Activated CD4-positive, alpha-beta T cell treated with anti-CD3 and anti-CD28 coated beads, Interleukin-2, amount 50 U/mL, for 16 hours (primary cell): ENCODE measurements at places on chromosomes 13 and 19.

DNA sequence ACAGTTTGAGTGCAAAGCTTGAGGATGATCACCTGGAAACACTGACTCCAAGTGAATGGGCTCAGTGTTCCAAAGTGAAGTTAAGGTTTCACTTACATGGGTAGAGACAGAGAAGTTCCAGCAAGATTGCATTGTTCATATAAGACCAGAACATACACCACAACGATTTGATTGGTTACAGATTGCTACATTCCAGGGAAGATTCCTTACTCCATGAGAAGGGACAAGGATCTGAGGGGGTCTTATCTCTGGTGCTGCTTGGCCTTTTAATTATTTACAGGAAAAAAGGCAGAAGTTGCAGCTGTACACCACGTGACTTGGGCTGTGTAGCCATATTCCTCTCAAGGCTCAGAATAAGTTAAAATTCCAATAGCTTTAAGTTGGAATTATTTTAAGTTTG lies 12.3 kb downstream of the WDFY2 start:
- DNase-seq, result no peak

DNA sequence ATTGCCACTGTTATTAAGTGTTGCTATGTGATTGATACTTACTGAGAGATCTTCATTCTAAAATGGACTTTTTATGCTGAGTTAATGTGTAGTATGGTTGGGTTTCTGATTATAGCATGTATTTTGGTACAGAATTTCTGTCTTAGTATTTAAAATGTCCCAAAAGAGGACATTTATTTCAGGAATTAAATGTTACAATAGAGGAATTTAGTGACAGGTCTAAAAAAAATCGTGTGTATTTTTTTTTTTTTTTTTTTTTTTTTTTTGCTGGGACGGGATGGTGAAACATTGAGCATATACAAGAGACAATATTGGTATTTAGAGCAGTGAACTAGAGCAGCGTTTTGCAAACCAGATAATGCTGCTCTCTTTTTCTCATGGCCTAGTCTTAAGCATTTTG lies 27.9 kb downstream of the URI1 start:
- no peak for DNase-seq

GRCh38 chr13:99464441-99464949 lies 36.8 kb upstream of the TM9SF2 start:
- DNase-seq, result peak; percentile 58

DNA sequence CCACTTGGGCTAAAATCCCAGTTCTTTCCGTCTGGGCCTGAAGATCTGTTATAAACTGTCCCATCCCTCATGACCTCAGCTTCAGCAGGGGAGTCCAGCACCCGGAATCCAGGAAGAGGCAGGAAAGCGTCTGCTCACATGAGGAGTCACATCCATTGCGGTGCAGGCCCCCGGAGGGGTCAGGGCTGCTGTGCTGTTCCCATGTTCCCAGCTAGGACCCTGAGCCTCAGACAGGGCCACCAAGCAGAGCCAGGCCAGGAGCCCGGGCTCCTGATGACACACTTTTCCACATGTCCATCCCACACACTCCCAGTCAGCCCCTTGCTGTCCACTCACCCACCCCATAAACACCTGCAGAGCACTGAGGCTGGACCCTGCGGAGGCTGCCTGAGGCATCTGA lies 45.3 kb upstream of the VSTM2B start:
- no peak for DNase-seq

GRCh38 chr13:28631801-28632200 lies 27.1 kb upstream of the POMP start:
- DNase-seq, result no peak

GRCh38 chr19:15251010-15251748 lies 18.9 kb upstream of the EPHX3 start:
- no peak for DNase-seq

DNA sequence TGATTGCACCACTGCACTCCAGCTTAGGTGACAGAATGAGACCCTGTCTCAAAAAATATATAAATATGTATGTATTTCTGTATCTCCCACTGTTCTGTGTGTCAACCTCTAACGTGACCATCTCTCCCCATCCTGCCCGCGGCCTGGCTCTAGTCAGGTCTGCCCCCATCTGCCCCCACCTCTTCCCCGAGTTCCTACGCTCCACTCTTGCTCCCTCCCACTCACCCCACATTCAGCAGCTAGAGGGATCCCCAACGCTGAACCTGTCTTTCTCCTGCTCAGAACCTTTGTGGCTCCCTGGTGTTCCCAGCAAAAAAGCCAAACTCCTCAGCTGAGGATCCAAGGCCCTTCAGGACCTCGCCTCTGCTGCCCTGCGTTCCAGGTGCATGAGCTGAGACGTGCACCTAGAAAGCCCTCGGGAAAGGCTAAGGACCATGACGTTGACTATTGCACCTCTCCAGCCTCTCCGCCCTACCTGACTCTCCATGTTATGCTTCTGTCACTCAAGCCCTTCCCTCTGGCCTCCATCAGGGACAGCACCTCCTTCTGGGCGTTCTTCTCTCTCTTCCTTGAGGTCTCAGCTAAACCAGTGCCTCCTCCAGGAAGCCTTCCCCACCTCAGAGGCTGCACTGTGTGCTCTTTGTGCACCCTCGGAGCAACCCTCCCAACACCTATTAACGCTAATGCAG lies 18.1 kb downstream of the AKT2 start:
- DNase-seq, result no peak

GRCh38 chr19:18737337-18737953 lies 53.7 kb downstream of the COMP start:
- no peak for DNase-seq
